Mesendoderm (in vitro differentiated cells): ENCODE measurements at places on chromosomes 12 and 14.

DNA sequence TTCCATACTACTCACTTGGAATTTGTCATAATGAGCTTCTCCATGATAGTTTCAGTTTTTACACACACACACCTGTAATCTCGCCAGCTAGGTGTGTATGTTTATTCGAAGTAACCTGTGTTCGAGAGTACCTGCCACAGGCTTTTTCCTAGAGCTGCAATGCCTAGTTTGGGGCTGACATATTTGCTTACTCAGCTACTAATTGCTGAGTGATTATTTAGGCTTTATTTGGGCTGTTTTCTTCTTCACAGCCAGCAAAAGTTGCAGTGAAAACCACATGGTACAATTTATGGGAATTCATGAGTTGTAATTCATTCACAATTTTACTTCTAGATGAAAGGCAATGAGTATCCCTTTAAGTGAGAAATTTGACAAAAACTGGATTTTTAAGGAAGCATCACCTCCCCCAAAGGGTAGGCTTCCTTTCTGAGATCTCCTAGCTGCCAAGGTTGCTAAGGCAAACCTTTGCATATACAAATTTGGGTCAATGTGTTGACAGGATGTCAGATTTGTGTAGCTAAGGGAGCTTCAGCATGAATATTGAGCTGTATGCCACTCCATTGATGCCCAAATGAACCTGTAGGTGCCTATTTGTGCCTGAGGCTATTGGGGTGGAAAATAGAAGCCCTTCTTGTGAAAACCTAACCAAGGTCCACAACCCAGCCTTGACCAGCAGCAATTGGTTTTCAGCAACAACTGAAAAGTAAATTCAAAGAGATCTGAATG, 108.7 kb upstream of the OTX2 start:
- DNase-seq, result no peak

- DNase-seq, result peak; percentile 59
Measured at GRCh38 chr14:104680806-104681688, 8.4 kb upstream of the INF2 start.

DNA sequence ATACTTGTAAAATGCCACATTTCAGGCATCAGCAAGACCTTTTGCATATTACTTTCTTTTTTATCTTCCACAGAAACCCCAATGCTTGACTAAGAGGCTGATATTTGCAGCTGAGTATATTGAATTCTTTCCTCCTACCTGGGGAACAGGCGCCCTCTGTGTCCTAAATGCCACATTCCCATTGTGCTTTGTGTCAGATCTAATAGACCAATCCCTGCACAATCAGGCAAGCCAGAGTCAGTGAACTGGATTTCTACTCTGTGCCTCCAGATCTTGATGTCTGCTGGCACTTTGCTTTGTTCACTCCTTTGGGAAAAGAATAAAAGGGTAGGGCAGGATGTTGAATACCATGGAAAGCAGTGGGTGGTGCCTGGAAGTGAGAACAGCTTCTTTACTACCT, 22.4 kb upstream of the TAS2R42 start:
- DNase-seq, result peak; percentile 47

DNA sequence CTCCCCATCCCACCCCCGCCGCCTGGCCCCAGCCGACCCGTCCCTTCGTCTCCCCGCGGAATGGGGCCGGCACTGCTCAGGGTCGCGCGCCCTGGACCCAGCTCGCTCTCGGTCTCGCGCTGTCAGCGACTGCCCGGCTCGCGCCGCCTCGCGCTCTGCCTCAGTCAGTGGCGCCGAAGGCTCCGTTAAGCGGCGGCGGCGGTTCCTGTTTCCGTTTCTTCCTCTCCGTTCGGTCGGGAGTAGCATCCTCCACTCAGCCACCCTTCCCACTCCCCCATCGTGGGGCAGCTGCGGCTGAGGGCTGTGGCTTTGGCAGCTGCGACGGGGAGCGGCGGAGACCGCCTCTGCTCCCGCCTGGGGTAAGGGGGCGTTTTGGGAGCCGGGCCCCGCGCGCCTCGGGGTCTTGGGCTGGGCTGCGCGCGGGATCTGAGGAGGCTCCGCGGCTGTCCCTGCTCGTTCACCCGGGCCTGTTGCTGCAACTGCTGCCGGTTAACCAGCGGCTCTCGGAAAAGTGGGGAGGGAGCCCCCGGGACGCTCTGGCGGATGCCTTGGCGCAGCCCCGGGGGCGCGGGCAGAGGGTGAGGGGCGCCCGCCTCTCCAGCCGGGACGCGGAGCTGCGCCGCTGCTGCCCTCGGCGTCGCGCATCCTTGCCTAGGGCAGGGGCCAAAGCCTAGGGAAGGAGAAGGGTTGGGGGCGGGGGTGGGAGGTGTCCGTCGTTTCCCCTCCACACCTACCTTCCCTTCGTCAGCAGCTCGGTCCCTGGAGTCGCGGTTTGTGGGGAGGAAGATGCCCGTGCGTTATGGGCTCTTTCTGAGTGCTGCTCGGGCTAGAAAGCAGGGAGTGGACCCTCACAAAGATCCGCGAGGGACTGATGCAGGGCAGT, 567 bp downstream of the FUT8 start:
- DNase-seq, result peak; percentile 75

- DNase-seq, result no peak
Measured at GRCh38 chr14:69749956-69750355, 17.0 kb upstream of the SRSF5 start.
